ENCODE measurements at places on chromosomes 12 and 14.

DNA sequence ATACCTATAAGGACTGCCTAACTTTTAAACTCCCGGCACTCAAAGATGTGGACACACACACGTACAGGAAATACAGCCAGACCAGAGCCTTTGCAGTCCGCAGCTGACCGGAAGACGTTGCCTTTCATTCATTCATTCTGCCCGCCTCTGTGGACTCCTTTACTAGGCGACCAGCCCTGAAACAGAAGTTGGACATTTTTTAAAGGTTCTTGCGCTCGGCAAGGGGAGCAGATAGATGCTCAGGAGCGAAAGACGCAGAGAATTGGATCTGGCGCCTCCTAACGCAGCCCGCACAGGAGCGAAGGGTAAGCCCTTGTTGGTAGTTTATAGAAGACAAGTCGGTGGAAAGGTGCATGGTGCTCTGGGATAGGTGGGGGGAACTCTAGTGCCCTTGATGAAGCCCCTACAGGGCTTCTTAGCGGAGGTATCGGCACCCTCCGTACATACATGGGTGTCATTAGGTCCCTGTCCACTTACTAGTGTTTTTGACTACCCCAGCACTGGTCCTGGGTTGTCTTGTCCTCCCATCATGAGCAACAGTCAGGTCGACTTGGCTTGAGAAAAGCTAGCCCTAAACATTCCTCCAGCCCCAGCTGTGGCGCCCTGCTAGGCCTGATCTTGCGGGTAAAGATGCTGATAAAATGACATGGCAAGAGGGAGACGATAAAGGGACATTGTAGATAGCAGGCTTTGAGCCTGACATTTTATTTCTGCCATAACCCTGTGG is at the start of gene KDM2B:
KDM2B (minus strand) TSS at position 65 of the 727 bp plus-strand sequence. CDS start 112 bp downstream, outside the sequence.
- DNase-seq: no peak

- DNase-seq: no peak
Measured at GRCh38 chr12:80189241-80189640, 89.9 kb downstream of the OTOGL start.

DNA sequence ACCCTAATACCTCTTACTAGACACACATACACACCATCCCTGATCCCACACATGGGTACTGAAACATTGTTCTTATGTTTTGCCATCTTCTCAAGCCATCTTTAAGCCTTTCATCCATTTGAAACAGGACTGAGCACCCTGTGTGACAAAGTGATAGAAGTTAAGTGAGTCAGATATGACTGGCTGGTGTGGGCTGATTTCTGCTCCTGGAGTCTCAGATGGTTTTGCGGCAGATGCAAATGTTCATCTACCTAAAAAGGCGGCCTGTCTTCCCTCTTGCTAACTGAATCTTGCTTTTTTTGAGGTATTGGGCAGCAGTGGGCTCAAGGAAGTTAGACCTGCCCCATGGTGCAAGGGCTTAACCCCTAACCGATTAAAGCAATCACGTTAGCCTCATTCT is 30.4 kb upstream of the PKP2 start:
- no peak for DNase-seq

GRCh38 chr14:22122829-22123560 is 449.4 kb upstream of the OR4E1 start:
- no peak for DNase-seq

DNA sequence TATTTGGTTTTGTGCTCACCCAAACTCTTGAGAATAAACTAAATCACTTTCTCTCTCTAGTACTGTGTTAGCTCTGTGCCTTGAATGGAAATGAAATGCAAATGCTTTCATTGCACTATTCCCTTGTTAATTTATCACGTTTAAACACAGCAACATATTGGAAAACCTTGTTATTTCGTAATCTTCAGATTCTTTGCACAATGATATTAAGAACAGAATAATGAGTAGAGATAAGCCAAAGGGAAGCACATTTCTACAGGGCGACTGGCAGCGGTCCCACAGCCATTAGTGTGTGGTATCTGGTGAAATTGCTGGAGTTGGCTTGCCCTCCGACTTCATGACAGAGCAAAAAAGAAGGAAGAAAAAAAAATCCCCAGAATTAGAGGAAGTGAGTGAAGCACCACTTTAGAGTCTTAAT is 166.1 kb upstream of the E2F7 start:
- DNase-seq: no peak

- no peak for DNase-seq
Measured at GRCh38 chr14:99246536-99247097, 25.4 kb downstream of the BCL11B start.

DNA sequence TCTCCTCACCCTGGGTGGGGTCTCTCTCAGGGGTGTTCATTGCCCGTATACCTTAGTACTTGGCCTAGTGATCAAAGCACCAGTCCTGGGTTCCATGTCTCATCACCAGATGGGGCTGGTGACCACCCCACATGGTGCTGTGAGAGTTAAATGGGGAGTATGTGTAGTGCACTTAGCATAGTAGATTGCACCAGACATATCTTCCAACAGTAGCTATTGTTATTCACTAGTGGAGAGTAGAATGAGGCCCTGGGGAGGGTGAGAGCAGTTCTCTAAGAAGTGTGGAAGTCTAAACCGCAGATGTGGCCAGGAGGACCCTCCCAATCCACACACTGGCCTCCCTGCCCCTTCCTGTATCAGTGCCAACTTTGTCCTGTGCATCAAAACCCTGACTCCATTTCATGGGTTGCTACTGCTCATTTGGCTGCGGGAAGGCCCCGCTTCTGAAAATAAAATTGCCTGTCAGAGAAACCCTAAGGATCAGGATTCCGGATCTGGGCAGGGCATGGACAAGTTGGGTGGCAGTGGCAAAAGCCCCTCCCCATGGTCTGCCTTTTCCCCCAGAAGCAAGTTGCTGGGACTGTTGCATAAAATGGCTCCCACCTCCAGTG is 4.4 kb downstream of the CD9 start:
- DNase-seq: no peak

DNA sequence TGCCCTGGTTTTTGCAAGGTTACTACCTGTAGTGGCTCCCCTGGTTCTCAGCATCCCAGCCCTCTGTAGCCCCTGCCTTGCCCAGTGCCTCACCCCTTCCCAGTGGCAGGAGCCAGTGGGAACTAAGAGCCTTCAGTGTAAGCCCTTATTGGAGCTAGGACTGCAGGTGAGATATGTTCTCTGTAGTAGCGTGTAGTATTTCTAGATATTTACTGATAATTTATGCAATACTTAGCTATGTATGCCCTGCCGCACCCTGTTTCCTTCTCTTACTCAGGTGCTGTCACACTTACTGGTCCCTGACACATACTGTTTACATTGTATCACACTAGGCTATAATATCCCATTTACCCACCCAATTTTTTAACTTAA is 3.6 kb downstream of the BMAL2 start:
- DNase-seq: no peak

GRCh38 chr14:61491876-61492434 is 170.6 kb downstream of the PRKCH start:
- no peak for DNase-seq

DNA sequence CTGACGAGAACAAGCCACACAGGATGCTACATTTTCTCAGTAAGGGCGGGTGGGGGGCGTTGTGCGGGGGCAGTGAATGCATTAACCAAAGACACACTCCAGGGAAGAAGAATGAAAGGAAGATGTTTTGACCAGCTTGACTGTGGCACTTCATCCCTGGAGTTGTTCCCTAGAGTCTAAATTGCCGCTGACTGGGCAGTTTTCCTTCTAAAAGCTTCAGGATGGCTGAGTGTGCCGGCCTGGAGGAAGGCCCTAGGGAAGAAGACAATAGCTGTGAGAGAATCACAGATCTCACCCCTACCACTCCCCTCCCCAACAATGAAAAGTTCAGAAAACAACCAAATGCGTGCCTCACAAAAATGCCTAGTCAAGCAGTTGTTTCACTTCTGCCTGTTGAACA is 67.2 kb downstream of the NKX2-1 start:
- DNase-seq: no peak

DNA sequence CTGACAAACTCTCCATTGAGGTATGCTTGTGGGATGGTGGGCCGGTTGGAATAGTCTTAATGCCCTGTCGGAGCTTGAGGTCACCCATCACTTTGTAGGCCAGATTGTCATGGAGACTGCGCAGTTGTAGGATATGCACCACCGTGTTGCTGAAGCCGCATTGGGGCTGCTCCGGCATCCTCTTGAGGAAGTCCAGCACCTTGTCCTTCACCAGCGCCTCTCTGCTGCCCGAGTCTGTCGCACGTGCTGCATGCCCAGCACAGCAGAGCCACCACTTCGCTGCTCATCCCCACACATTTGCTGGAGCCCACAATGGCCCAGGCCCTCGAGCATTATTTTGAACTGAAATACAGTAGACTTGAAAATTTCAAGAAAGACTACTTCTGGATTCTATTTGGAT is 61.8 kb downstream of the FBXO33 start:
- no peak for DNase-seq

DNA sequence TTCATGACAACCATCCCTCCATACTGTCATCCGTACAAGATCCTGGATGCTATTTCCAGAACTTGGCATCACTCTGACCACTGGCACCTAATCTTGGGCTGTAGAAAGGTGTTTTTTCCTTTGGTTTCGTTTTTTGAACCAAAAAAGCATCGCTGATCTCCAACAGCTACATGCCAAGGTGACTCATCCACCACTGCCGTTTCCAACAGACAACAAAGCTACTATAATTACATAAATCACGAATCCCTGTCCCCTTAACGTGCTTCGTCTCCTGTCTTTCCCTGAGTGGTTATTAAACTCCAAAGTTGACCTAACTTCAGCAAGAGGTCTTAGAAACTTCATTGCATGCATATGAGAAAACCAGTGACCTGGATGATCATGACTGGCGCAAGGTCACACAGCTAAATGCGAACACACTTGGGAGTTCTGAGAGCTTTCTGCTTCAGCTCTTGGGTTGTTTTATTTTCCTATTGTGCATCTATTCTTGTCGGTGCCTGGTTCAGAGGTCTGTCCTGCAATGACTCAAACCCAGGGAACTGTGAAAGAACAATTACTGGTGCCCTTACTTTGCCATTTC is 99.9 kb downstream of the PPM1H start:
- DNase-seq: no peak

DNA sequence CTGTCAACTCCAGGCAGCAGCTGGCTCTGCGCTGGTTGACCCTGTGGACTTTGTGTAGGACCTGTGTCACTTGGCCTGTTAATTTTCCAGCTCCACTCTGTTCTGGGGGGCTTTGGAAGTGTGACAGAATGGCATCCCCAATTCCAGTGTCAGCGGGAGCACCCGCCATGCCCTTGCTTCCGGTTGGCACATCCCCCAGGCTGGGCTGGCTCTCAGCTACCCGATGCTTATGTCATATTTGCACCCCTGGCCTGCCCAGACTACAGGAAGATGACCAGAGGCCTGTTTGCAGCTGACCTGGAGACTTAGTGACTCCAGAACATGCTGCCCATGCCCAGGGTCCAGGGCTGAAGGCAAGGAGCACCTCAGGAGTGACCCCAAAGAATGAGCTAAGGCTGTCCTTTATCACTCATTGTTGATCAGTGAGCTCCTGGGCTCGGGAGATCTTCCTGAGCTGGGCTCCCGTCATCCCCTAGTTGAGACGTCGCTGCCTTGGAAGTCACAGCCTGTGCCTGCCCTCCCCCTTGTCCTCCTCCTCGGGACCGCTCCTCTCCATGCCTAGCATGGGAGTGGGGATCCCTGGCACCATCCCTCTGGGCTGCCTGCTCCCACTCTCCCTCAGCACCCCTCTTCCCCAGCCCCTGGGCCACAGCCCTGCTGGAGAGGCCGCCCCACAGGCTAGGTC is 163.4 kb upstream of the RTL1 start:
- DNase-seq: no peak

DNA sequence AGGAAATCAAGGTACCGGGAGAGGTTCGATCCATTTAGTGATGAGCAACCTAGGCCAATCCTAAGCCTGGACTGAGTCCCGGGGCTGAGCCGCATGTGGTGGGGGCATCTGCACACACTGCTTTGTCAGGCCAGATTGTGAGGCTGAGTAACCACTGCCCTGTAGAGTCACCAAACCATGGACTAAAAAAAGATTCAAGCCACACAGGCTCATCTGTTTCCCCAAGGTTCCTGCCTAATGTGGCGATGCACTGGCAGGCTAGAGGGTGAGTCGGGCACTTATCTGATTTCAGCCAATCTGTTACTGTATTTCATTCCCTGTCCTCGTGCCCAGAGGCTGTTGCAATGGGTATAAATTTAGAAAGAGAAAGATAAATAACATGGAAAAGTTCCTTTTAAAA is 140.8 kb downstream of the TTC7B start:
- DNase-seq: no peak

- DNase-seq: no peak
Measured at GRCh38 chr12:63802012-63802608, 22.4 kb downstream of the RXYLT1 start.

GRCh38 chr12:67754933-67755697 is 106.6 kb downstream of the DYRK2 start:
- no peak for DNase-seq

DNA sequence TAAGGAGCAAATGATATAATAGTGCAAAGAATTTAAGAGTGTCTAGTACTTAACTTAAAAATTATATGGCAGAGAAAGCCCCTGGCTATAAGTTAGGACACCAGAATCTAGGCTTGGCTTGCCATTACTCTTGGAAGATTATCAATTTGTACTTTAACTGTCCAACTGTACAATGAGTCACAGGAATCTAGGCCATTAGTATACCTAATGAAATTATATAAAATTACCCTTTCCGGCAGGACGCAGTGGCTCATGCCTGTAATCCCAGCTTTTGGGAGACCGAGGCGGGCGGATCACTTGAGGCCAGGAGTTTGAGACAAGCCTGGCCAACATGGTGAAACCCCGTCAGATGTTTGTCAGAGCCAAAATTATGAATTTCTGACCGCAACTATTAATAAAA is 691 bp upstream of the OR6S1 start:
- DNase-seq: no peak

DNA sequence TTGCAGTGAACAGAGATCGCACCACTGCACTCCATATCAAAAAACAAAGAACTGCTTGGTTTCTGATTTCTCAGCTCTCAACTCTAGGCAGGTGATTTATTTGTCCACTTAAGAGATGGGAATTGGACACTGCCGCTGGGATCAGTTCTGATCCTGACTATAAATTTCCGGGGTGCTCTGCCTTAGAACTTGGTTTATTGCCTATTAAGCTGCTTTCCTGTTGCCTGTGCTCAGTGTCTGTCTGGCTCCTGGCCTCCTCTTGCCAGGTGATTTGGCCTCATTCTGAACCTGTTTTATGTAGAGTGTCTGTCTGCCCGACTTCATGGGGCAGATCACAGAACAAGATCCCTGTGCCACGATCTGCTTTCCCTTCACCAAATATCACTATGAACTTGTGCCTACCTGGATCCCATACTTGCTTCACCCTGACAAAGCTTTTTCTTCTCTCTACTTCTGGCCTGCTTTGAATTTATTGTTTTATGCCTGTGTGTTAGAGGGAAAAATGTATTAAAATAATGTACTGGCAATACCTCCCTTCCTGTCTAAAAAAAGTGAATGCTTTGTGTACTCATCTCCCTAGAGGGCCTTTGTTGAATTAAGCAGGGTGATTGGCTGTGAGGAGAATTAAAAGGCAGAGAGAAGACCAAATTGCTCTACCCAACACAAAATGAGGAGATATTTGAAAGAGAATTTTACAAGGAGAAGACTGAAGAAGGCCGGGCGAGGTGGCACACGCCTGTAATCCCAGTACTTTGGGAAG is 27.6 kb downstream of the CDKN1B start:
- no peak for DNase-seq

All from stimulated activated CD4-positive, alpha-beta T cell treated with anti-CD3 and anti-CD28 coated beads, Interleukin-1b, Interleukin-23, amount 100 ng/mL, for 24 hours (primary cell).